GM18507 (cell line): ENCODE measurements at places on chromosomes 13 and 19.

DNA sequence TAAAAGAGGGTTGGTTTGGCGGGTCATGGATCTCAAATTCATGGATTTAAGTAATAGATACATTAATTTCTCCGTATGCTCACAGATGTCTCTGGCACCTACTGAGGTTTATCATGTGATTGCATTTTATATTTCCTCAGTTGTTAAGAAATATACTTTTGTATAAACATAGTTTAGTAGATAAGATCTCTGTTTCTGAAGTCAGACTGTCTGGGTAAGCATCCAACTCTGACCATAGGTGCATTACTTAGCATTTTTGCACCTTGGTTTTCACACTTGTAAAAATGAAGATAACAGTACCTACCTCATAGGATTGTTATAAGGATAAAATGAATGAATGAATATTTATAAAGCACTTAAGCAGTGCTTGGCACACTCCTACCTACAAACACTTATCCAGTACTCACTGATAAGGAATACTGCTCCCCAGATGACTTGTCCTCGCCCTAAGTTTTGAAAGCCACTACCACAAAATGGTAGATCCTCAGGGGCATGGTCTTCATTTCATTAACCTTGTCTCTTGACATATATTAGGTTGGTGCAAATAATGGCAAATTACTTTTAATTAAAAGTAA is 26.5 kb downstream of the COMMD6 start:
- no peak for DNase-seq

GRCh38 chr13:26390203-26390602 is 136.3 kb downstream of the CDK8 start:
- DNase-seq, result no peak

- DNase-seq, result no peak
Observed at GRCh38 chr13:35830850-35831450, 300.2 kb downstream of the DCLK1 start.

- no peak for DNase-seq
Observed at GRCh38 chr13:93409816-93410215, 183.2 kb downstream of the GPC6 start.

DNA sequence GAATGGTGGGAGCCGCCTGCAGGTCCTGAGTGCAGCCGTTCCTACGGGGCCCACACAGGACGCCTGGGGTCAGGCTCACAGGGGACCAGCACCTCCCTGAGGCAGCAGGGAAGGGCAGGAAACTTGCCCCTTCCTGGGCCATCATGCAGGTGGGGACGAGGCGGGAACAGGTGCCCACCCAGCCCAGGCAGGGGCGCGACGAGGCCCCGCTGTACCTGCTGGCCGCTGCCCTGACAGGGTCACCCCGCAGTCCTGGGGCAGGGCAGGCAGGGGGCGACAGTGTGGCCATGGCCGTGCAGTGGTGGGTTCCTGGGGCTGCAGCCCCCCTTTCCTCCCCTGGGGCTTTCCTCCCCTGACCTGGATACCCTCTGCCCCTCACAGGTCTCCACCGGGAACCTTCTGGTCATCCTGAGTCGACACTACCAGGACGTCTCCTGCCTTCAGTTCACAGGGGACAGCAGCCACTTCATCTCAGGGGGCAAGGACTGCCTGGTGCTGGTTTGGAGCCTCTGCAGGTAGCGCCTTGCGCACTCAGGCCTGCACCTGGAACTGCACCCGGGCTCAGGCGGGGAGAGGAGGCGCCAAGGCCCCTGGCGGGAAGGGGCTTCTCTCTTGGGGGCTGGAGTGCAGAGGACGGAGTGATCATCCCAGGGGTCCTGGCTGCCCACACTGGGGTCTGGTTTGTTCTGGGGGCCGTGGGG is 5.4 kb downstream of the WDR18 start:
- DNase-seq, result no peak

GRCh38 chr19:46023311-46023779 is 492 bp upstream of the PGLYRP1 start:
- DNase-seq, result no peak

DNA sequence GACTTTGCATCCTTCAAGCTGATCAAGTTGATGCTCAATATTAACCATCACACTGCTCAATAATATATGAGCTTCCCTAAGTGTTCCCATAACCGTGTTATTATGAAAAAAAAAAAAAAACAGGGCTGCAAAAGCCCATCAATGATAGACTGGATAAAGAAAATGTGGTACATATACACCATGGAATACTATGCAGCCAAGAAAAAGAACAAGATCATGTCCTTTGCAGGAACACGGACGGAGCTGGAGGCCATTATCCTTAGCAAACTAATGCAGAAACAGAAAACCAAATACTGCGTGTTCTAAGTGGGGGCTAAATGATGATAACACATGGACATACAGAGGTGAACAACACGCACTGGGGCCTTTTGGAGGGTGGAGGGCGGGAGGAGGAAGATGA is 58.3 kb downstream of the CACNA1A start:
- no peak for DNase-seq

DNA sequence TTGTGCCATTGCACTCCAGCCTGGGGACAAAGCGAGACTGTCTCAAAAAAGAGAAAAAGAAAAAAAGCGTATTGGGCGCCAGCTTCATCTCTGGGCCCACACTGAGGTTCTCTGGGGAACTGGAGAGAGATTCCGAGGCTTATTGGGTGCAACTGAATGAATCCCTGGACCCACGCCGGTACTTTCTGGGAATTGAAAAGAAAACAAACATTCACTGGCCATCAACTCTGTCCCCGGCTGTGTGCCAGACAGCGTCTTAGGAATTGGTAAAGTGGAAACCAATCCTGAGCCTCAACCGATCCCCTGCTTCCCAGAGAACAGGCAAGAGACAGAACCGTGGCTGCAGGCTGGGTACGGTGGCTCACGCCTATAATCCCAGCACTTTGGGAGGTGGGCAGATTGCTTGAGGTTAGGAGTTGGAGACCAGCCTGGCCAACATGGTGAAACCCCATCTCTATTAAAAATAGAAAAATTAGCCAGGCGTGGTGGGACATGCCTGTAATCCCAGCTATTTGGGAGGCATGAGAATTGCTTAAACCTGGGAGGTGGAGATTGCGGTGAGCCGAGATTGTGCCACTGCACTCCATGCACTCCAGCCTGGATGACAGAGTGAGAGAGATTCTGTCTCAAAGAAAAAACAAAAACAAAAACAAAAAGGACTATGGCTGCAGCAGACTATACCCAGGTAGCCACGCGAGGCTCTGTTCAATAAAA is 8.6 kb downstream of the ANO8 start:
- no peak for DNase-seq

GRCh38 chr19:18194554-18195238 is 1.7 kb downstream of the MPV17L2 start:
- no peak for DNase-seq

- no peak for DNase-seq
Observed at GRCh38 chr19:49423071-49423984, at the start of gene PTH2. PTH2 (minus strand) TSS chr19:49423441; CDS start chr19:49423339, 102 bp downstream.

- no peak for DNase-seq
Observed at GRCh38 chr19:35178701-35179100, 24.2 kb downstream of the FXYD5 start.

GRCh38 chr19:47125669-47125938 is 5.0 kb upstream of the SAE1 start:
- DNase-seq, result no peak

DNA sequence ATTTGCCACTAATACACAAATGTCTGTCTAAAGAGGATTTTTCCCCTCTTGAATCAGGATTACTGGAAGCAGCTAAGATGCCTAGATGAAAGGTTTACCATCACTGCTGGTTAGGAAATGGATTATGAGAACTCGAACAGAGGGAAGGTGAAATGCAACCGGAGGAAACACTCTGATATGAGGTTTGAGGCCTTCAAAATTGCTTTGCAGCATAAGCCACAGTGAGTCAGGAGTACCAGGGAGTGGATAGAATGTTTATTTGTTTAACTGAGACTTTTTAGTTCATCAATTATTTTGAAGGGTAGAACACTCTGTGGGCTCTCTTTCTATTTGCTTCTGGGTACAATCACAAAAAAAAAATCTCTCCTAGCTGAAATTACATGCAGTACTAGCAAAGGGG is 18.1 kb downstream of the CDADC1 start:
- no peak for DNase-seq

DNA sequence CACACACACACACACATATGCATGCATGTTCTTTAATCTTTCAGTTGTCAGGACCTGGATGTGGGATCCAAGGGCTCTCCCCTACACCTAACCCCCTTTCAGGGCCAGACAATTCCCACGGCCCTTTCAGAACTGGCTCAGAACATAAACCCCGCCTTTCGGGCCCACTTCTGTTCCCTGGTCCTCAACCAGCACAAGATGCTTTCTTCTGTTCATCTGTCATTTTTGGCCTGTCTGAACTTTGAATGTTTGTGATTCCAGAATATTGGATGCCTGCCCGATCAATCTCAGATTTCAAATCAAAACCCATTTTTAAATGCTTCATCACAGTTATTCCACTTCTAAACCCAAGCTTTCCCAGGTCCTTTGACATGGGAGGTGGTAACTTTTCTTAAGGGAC is 167.3 kb downstream of the USP12 start:
- DNase-seq, result no peak

DNA sequence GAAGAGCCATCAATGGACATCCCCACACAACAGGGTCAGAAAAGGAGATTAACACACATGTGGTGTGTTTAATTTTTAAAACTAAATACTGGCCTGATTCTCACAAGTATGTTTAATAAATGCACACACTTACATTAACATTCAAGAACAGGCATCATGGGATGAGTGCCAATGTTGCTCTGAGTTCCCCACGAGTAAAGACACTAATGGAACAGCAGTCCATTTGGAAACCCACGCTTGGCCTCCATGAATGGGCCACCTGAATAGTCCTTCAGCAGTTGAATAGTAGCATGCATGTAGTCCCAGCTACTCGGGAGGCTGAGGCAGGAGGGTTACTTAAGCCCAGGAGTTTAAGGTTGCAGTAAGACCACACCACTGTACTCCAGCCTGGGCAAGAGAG is 195.2 kb upstream of the IPO5 start:
- DNase-seq, result no peak

DNA sequence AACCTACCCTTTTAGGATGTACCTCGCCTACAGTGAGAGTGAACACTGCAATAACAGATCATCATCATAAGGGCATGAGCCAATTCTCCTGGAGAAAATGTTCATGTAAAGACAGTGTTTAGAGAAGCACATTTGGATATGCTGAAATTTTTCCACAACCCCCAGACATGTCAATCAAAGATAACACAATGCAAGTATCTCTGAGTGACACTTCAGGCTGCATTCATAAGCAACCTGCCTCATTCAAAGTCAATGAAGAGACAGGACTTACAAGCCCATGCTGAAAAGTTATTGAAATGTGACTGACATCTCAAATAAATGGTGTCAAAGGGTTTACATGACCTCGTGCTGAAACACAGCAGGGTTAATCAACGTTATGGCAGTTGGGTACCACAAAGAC is 102.0 kb downstream of the PCDH9 start:
- DNase-seq, result no peak

- DNase-seq, result no peak
Observed at GRCh38 chr13:32284927-32285632, 30.1 kb downstream of the ZAR1L start.

- DNase-seq, result no peak
Observed at GRCh38 chr13:24133021-24133795, 27.3 kb upstream of the SPATA13 start.

GRCh38 chr13:30173303-30173610 is 134.1 kb downstream of the KATNAL1 start:
- no peak for DNase-seq

DNA sequence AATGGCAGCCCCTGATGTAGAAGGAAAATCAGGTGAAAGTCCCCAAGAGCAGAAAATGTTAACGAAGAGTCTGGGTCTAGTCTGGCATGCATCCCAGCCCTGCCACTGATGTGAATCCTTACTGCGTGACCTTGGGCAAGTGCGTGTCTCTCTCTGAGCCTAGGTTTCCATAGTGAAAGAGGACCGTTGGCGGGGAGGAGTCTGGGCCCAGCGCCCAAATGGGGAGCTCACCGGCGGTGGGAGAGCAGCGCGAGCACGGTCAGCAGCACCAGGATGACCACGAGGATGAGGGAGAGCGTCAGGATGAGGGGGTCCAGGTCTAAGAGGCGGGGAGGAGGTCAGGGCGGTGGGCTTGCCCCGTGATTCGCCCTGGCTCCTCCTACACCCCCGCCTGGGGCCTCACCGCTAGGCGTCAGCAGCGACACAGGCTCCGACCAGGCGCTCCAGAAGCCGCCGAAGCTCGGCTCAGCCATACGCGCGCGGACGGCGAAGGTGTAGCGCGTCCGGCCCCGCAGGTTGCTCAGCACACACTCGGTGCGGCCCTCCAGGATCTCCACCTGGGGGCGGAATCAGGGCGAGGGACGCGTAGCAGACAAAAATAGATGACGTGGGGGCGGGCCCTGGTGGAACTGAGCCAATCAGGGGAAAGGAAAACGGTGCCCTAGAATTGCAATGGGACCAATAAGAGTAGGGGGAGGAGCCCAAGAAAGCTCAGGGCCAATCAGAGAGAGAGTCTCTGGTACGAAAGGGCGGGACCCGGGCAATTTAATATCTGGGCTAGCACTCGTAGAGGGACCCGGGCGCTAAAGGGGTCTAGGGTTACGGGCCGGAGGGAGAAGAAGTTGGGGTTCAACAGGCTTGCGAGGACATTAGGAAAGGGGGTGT is 3.2 kb downstream of the EPOR start:
- DNase-seq, result peak; percentile 97

DNA sequence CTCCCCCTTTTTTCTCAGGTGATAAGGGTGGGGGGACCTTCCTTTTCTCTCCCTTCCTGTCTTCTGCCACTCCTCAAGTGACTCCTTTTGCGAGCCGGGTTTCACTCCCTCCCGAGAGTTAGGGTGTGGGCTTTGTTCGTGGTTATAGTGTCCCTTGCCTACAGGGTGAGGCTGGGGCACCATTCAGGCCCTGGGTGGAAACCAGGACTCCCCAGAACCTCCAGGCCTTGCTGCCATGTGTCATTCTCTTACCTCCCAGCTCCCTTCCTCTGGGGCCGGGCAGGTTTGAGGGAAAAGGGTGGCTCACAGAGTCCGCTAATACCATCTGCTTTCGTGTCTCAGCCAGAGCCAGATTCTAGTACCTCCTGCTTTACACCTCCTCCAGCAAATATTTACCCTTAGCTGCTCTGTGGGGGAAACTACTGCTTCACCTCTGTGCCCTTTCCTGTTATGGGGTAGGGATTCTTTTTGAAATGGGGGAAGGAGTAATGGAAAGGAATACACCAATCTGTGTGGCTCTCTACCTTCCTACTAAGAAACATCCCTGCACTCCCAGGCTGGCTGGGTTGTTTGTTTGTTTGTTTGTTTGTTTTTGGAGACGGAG is 2.8 kb downstream of the ACTN4 start:
- no peak for DNase-seq

DNA sequence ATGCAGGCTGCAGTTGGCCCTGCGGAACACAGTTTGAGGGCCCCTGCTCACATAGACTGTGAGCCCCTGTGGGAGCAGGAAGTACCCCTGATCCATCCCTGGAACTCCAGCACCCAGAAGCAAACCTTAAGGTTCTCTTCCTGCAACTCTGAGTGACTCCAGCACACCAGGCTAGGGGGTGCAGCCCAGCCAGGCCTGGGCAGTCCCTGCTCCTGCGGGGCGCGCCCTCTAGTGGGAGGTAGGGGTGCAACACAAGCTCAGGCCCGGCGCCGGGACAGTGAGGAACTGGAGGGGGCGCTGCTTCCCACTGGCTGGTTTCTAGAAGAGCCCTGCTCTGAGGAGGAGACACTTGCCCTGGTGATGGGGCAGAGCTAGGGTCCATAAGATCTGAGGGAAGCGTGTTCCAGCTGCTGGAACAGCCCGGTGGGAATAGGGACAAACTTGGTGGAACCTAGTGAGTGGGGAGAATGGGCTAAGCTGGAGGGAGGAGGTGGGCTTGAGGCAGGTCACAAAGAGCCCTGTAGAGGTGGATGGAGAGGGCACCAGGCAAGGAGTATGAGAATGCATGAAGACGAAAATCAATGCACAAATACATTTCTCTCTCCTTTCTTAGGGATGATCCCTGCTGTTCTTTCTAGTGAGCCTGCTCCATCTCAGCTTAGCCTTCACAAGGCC is 5.0 kb downstream of the ZSCAN5A start:
- peak; percentile 22 for DNase-seq
